Endothelial cell of umbilical vein (primary cell): ENCODE measurements at places on chromosomes 2 and 18.

DNA sequence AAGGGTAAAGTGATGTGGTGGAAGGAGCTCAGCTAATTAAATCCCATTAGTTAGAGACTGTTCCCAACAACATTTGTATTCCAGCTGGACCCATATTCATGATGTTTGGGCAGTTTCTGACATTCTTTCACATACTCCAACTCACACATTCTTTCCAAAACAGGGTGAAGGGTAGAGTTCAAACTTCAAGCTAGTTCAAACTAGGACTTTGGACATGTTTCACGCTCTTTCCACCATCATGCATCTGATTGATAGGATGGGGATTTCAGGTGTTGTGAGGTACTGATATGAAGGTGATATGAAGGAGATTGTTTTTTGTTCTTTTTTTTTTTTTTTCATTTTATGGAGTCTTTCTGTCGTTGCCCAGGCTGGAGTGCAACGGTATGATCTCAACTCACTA is 197.1 kb upstream of the LHCGR start:
- no peak for DNase-seq

GRCh38 chr2:150517951-150518680 is 30.6 kb upstream of the RND3 start:
- DNase-seq = no peak

GRCh38 chr2:38076152-38076709 is 280 bp upstream of the CYP1B1 start:
- peak; percentile 16 for DNase-seq

GRCh38 chr2:57050007-57050406 is 866.2 kb downstream of the CCDC85A start:
- DNase-seq = no peak
